Activated CD4-positive, alpha-beta T cell treated with anti-CD3 and anti-CD28 coated beads for 36 hours (primary cell): ENCODE measurements at places on chromosomes 5 and 9.

DNA sequence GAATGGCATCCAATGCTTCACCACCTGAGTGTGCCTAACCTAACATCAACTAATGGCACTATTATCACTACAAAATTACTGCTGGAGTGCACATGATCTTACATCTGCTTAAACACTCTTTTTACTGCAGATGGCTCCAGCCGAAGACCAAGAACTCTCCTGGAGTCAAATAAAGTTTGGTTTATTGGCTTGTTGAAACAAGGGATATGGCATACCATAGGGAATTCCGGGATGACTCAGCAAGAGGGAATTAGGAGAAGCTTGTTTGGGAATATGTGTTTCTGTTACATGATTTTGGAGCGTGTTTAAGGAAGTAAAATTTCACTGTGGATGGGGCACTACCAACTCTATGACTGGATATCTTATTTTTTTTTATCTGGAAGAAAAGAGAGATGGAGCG lies 872.6 kb downstream of the DTWD2 start:
- DNase-seq = no peak

DNA sequence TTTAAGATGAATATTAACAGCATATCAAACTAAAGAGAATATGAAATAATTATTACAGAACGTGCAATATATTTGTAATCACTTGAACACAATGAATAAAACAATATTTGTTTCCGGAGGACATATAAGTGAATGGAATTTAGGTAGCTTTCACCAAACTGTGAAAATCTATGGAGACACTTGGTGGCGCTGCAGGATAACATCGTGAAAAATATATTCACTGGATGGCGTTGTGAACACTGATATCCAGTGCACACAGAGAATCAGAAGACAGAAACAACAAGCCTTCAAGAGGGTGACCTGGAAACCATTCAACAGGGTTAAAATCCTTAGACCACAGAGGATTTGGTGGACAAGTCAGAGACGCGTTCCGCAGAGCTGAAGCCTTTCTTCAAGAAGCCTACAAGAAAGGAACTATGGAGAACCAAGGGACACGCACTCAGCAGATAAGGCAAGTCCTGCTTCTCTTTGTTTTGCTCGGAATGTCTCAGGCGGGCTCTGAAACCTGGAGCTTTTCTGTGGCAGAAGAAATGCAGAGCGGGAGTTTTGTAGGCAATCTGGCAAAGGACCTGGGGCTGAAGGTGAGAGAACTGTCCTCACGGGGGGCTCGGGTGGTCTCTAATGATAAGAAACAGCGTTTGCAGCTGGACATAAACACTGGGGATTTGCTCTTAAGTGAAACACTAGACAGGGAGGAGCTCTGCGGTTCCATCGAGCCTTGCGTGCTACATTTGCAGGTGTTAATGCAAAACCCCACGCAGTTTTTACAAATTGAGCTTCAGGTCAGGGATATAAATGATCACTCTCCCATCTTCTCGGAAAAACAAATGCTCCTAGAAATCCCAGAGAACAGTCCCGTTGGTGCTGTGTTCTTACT lies at the start of gene PCDHB11:
PCDHB11 (plus strand) TSS at position 269 of the 877 bp plus-strand sequence; CDS start at position 417, 148 bp downstream.
- peak; percentile 20 for DNase-seq

- no peak for DNase-seq
Measured at GRCh38 chr5:58855851-58856739, 273.2 kb downstream of the RAB3C start.

DNA sequence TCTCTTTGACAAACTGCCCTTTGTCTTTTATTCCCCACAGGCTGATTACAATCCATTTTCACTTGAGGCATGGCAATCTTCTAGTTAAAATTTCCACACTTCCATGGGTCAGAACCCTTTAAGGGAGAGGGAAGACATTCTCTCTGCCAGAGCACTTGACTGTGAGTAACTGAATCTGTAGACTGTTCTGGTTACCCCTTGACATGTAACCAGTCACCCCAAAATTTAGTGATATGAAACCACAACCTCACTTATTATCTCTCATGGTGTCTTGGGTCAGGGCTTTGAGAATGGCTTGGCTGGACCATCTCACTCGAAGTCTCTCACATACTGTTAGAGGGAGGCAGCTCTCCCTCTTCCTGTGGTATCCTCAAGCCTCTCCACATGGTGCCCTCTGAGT lies 14.0 kb downstream of the ITGA2 start:
- DNase-seq = no peak
